ENCODE measurements at places on chromosomes 6 and 20.

DNA sequence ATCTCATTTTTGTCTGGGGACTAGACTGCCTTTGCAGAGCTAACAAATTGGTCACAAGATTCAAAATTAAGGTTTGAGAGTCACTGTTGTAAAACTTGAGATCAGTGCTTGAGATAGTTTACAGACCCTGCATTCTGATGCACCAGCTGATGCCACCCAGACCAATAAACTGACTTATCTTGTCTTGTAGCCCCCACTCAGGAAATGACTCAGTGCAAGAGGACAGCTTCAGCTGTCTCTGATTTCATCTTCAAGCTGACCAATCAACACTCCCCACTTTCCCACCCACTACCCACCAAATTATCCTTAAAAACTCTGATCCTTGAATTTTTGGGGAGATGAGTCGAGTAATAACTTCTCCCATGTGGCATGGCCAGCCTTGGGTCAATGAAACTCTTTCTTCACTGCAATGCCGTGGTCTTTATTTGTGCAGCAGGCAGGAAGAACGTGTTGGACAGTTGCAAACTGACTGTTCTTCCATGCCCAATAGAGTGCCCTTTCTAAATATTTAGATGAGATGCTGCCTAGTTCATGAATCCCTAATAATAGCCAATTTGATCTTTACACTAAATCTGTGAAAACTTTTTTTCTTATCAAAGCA, 48.3 kb upstream of the PROKR2 start:
- DNase-seq, result no peak

- DNase-seq, result no peak
These were observed 15.7 kb downstream of the RNASET2 start for GRCh38 chr6:166940643-166941068.

DNA sequence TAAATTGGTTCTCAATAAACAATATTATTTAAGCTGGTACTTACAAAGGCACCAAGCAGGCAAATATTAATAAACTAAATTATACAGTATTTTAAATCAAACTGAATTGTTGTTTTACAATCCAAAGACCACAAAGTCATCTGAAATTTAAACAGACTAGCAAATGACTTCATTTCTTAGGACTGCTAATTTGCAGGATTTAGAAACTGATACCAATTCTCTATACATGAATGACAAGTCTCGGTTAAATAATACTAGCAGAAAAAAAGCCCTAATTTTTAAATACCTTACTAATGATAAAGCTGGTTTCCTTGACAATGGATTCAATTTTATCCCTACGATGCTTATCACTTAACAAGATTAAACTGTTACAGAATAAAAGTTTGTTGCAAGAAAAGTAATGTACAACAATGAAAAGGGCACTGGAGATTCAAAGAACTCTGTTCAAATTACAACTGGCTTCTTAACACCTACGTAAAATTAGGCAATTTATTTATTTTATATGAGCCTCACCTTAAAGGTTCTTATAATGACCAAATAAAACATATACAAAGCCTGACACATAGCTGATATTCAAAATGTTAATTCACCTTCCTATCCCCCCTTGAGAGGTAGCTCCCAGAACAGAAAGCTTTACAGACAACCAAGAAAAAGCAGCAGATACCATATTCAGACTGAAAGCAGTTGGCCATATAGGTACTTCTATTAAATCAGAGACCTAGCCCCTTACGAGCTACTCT, 33.1 kb downstream of the HBS1L start:
- no peak for DNase-seq

DNA sequence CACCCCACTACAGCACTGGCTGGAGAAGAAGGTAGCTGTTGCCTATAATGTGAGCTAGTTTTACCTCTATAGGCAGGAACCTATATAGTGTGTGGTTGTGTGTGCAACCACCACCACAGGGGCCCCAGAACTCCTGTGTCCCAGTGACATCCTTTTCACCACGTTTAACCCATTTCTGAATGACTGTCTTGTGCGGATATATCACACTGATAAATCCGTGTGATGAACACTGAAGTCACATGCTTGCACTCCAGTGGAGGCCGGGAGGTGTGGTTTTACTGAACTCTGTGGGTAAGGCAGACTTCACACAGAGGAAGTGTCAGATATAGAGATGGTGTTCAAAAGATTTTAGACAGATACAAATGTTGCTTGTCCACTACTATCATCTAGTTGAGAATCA, 32.5 kb downstream of the SDHAF4 start:
- no peak for DNase-seq

- DNase-seq, result no peak
These were observed 40.9 kb downstream of the CDKAL1 start for GRCh38 chr6:20575125-20575524.

GRCh38 chr20:23021541-23021940, 13.6 kb upstream of the SSTR4 start:
- DNase-seq, result no peak

GRCh38 chr20:63963784-63964301, 5.9 kb downstream of the ZNF512B start:
- DNase-seq, result no peak

GRCh38 chr20:31968291-31969126, 558 bp downstream of the XKR7 start:
- peak; percentile 47 for DNase-seq

DNA sequence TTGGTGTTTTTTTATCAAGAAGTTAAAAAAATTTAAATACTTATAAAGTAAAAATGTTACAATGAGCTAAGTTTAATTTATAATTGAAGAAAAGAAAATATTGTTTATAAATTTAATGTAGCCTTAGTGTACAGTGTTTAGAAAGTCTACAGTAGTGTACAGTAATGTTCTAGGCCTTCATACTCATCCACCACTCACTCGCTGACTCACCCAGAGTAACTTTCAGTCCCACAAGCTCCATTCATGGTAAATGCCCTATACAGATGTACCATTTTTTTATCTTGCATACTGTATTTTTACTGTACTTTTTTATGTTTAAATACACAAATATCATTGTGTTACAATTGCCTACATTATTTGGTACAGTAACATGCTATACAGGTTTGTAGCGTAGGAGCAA, 26.0 kb downstream of the HTR1E start:
- no peak for DNase-seq

DNA sequence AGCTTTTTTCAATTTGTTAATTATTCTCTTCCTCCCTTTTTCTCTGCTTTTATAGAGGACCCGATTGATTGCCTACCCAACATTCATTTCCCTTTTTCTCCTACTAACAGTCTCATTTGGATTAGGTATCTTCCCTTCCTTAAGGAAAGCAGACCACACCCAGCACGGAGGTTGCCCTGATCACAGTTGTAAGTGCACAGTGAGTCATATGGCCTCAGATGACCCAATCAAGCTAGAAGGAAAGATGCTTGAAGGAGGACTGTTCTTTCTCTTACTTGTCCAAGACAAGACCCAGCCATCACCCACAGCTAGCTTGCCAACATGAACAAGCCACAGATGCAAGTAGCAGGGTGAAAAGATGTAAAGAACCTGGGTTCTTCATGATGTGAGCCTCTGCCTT, 518.6 kb downstream of the PKHD1 start:
- no peak for DNase-seq

GRCh38 chr6:139917951-139918630, 543.6 kb upstream of the CITED2 start:
- no peak for DNase-seq

DNA sequence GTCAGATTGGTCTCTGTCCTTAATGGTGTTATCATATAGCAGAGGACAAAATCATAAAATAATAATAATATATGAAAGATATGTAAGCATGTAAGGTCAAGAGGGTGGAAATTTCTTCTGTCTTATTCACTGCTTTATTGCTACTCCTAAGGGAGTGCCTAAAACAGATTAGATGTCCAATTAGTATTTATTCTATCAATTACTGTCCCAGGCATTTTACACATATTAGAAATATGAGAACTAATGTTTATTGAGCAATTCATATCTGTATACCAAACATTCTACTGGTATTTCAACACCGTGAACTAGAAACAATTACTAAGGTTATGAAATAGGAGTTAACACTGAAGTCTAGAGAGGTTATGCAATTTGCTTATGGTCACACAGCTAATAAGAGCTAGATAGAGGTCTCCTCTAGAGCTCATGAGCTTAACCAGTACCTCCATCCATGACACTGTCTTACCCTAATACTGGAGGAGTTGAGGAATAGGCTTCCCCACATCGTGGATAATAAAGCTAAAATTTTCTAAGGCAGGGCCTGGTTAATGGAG, 302.3 kb downstream of the PLCB1 start:
- no peak for DNase-seq

- DNase-seq, result no peak
These were observed 1060.3 kb downstream of the KIF16B start for GRCh38 chr20:15512916-15513315.

GRCh38 chr6:150392452-150393220, 23.8 kb downstream of the IYD start:
- no peak for DNase-seq

GRCh38 chr6:8029243-8029870, 34.8 kb downstream of the BLOC1S5 start:
- DNase-seq, result no peak

GRCh38 chr6:141164042-141164743, 968.5 kb upstream of the GJE1 start:
- no peak for DNase-seq

DNA sequence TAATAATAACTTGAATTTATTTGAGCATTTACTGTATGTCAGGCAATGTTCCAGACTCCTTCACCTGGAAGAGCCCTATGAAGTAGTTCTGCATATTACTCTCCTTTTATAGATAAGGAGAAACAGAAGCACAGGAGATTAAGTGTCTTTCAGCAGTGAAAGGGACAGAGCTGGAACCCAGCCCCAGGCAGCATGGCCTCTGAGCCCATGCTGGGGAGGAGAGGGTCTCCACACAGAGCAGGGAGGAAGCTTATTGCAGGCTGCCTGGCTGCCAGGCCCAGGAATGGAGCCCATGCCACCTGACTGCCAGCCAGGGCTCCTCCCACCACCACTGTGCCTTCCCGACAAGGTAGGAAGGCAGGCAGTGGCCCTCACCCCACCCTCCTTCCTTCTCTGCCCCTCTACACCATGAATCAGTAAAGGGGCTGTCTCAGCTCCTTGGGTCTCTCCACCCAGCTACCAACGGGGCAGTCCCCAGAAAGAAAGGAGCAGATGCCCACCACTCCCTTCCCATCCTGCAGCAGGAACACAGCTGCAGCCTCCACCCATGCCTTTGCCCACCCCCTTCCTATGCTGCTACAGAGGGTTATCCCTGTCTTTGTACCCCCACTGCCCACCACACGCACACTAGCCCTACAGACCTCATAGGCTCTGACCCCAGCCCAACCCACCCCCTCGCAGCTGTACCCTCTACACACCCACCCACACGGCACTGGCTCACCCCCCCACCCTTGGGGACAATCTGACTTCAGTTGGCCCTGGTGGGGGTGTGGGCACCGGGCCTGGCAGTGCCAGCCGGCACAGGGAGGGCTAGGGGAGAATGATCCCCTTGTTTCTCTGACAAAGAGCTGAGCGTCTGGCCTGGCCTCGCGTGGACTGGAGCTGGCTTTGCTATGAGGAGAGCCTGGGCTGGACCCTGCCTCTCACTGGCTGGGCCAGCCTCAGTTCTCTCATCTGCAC, 41.8 kb downstream of the TFEB start:
- no peak for DNase-seq

- DNase-seq, result no peak
These were observed 19.1 kb downstream of the TGM3 start for GRCh38 chr20:2314759-2315439.

GRCh38 chr6:42197555-42198362, 3.0 kb upstream of the GUCA1B start:
- no peak for DNase-seq

DNA sequence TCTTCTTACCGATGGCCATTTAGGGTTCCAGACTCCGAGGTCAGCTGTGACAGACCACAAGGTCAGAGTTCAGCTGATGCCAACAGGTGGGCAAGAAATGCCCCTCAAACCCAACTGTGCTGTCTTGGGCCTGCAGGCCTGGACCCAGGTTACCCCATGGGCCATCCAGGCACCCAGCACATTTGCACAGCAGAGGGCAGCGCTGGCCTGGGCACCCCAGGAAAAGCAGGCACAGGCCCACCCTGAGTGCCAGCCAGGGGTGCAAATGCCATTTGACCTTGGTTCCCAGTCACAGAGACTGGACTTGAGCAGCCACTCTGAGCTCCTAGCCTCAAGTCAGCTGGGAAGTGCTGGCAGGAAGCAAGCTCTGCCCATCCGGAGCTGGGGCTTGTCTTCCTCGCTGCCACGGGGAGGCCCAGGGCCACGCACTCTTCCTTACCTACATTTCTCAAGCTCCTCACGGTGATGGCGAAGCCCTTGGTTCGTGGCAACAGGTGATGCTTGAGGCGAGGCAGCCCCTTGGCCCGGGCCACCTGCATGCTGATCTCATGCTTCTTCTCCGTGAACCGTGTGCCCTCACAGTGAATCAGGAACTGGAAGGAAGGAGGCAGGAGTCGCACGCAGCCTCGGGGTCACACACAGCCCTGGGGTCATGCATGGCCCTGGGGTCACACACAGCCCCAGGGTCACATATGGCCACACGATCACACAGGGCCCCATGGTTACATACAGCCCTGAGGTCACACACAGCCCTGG, 120.8 kb downstream of the AGPAT4 start:
- DNase-seq, result no peak

GRCh38 chr20:13554706-13555105, 84.0 kb downstream of the TASP1 start:
- DNase-seq, result no peak

- DNase-seq, result no peak
These were observed 257.0 kb downstream of the NRN1 start for GRCh38 chr6:5749651-5750215.

All from cerebellum (tissue), 4 donors.